ENCODE measurements at places on chromosomes 7 and 10.

GRCh38 chr7:2159176-2159520 lies 73.6 kb downstream of the MAD1L1 start:
- DNase-seq: no peak

DNA sequence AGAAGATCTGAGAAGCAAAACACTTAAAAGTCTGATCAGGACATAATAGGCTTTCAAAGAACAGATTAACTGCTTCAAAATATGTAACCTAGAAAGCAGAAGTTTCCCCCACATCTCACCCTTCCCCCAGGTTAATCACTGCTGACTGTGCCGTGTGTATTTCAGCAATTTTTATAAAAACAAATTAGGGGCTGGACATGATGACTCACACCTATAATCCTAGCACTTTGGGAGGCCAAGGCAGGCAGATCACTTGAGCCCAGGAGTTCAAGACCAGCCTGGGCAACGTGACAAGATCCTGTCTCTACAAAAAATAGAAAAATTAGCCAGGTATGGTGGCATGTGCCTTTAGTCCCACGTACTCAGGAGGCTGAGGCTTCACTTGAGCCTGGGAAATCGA lies 67.6 kb upstream of the GATA3 start:
- peak; percentile 41 for DNase-seq

- no peak for DNase-seq
Measured at GRCh38 chr10:112359606-112360307, 14.2 kb upstream of the ACSL5 start.

DNA sequence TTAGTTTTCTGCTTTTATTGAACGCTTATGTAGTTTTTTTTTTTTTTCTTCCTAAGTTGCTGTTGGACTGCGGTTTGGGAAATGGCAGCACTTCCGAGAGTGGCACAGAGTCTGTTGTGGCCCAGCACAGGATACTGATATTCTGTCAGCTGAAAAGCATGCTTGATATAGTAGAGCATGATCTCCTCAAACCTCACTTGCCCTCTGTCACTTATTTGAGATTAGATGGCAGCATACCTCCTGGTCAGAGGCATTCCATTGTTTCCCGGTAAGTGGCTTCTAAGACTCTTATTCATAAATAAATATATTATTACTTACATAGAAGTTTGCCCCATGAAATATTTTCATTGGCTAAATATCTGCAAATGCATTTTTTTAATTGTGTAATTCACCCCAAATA lies 101.1 kb downstream of the BTAF1 start:
- peak; percentile 10 for DNase-seq

DNA sequence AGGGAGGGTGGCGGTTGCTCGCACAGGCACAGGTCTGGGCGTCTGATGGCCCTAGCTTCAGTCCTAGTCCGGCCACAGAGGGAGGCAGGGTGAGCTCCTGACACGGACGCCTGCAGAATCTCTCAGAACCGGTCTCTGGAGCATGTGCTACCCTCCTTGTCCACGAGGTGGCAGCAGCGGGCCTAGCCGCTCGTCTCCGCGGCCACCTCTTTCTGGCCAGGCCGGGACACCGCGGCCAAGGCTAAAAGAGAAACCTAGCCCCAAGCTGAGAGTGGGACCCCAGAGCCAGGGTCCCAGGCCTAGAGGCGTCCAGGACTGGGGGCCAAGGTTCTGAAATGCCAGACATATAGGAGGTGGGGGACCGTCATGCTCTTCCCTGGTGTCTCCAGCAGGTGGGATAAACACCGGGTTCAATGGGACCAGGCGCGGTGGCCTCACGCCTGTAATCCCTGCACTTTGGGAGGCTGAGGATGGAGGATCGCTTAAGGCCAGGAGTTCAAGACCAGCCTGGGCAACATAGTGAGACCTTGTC lies 3.2 kb upstream of the LAT2 start:
- peak; percentile 78 for DNase-seq

- no peak for DNase-seq
Measured at GRCh38 chr10:119243488-119243887, 36.1 kb downstream of the GRK5 start.

- no peak for DNase-seq
Measured at GRCh38 chr7:92584953-92585352, 5.2 kb downstream of the FAM133B start.

DNA sequence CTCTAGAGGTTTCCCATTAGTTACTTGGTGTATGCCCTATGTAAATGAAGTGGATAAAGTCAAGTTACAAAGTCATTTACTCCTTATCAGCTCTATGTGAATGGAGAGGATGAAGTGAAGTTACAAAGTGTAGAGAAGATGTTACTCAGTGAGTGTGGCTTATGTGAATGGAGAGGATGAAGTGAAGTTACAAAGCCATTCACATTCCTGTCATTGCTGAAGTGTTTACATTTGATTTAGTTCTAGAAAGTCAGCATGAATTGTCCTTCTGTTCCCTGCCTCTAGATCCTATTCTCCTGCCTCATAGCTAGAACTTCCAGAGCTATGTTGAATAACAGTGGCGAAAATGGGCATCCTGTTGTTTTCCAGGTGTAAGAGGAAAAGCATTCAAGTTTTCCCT lies 880.1 kb downstream of the DNAJB9 start:
- no peak for DNase-seq

DNA sequence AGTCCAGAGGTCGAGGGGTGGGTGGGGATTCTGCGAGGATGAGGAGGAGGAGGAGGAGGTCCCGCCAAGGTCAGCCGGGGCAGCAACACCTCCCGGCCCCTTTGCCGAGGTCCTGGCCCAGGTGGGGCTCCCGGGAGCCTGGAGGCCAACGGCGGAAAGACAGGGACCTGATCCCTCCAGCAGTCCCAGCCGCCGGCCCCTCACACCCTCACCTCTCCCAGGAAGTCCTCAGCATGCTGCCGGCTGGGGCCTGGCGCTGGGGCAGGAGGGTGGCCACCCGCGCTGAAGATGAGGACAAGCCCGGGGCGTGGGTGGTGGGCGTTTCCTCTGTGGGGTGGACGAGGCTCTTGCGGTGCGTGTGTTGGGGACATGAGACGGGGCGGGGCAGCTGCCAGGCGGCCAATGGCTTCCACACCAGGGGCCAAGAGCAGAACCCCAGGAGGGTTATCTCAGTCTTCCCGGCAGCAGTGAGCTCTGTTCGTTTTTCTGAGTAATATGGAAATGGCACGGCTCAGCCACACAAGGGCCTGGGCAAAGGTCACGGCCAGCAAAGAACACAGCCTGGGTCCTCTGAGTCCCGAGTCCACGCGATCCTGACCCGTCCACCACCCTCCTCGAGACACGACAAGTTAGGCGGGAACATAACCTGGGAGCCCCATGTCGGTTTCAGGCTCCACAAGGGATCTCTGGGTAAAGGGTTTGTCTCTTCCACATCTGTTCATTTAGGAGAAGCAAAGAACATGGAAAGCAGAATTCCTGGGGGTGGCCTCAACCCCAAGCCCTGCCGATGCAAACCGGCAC lies 82.9 kb upstream of the PDGFA start:
- no peak for DNase-seq

DNA sequence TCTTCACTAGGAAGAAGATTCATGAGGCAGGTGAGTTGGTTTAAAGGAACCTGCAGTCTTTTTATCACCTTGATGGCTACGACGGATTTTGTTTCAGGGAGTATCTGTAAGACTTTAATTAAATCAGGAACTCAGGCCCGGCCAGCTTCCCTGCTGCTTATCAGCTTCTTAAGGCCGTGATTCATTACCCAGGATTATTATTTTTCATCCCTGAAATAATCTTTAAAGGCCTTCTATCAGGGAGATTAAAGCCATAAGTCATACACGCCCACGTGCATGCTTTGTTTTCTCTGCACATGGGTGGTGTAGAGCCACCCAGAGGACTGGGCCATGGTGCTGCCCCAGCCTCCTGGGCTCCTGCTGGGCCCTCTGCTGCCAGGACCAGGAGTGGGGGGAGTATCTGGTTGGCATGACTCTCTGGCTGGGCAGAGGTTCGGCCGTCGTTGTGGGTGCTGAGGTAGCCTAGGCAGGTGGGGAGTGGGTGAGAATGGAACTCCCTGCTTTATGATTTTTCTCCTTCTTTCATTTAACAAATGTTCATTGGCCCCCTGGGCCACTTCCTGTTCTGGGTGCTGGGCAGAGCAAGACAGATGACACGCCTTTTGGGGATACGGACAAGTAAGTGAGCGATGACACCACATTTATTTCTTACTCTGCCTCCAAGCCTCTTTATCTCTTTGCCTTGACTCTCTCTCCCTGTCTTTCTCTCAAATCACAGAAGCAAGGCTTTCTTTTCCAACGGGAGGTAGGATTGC lies 39.0 kb upstream of the PCBD1 start:
- DNase-seq: no peak

GRCh38 chr7:132932296-132933071 lies 149.4 kb downstream of the CHCHD3 start:
- DNase-seq: no peak

- DNase-seq: peak; percentile 64
Measured at GRCh38 chr7:131370523-131370968, 42.9 kb downstream of the MKLN1 start.

- no peak for DNase-seq
Measured at GRCh38 chr10:72041491-72041890, 46.9 kb downstream of the SPOCK2 start.

DNA sequence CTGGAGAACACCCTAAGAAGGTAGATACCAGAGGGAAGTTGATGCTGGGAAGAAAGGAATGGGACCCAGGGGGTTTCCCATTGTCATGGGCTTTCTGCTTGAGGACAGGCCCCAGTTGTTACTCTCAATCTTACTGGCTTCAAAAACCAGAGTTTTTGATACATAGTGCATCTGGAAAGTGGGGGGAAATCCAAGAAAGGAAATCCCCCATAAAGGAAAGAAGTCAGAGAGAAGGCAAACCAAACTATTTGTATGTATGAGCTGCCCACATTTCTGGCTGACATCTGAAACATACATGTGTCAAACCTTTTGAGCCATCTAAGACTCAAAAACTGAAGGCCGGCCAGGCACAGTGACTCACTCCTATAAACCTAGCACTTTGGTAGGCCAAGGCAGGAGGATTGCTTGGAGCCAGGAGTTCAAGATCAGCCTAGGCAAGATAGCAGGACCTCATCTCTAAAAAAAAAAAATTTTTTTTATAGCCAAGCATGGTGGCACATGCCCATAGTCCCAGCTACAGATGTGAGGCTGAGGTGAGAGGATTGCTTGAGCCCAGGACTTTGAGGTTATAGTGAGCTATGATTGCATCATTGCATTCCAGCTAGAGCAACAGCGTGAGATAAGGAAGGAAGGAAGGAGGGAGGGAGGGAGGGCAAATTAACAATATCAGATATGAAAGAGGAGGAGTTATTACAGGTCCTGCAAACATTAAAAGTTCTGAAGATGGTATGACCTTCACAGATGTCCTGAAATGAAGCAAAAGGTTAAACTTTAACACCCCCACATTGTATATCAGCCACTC lies 6.7 kb upstream of the COA1 start:
- DNase-seq: peak; percentile 23

GRCh38 chr10:5546891-5547680 lies 22.3 kb downstream of the CALML3 start:
- DNase-seq: peak; percentile 84

- no peak for DNase-seq
Measured at GRCh38 chr7:95250571-95250970, 73.8 kb downstream of the PON1 start.

GRCh38 chr7:43559171-43559945 lies 23.6 kb upstream of the STK17A start:
- no peak for DNase-seq

- no peak for DNase-seq
Measured at GRCh38 chr7:34982371-34983019, 54.8 kb downstream of the DPY19L1 start.

DNA sequence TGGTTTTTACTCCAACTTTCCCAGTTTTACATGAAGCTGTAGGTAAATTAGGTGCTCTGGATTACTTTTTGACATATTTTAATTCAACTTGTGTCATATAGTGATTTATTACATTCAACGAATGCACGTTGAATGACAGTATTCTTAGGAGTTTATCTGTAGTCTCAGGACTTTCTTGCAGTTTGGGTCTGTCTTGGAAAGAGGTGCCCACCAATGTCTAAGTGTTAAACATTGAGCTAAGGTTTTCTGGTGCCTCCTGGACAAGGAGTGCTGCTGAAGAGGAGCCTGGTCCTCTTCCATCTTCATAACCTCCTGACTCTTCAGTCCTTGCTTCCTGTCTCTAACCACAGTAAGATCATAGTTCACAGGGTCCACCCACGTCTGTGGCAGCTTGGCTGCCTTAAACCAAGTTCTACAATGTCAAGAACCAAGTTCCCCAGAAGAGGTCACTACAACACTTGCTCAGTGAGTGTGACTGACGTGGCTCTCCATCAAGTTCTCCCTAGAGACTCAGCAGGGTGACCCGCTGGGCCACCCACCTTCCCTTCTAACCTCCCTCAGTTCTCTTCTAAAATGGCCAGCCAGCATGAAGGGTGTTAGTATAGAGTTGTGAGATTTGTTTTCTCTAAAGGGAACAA lies 6.1 kb downstream of the NPY start:
- DNase-seq: peak; percentile 78

- no peak for DNase-seq
Measured at GRCh38 chr7:464454-465401, 54.9 kb downstream of the PDGFA start.

DNA sequence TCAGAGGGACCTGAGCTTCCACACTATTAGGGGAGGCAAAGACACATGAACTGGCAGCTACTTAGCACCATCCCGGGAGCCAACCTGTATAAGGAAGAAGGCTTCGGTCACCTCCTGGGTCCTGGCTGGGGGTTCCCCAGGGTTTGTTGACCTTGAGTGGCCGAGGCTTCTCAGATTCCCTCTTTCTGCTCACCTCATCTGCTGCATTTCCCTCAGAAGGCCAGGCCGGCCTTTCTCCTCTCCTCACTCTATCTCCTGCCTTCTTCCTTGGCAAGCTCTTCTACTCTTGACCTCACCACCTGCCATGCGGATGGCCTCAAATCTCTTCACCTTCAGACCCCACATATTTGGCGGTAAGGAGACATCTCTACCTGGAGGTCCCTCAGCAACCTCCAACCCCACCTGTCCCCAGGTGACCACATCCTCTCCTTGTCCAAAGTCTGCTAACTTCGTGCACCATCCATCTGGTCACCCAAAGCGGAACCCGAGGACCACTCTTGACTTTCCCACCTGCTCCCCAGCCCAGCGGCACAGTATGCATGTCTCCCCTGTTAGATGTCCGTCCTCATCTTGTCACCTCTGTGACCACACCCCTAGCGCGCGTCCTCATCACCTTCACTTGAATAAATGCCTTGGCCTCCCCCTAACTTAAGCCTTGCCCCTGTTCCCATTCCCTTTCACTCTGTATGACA lies 133.8 kb upstream of the UNC5B start:
- DNase-seq: no peak

- no peak for DNase-seq
Measured at GRCh38 chr10:78455811-78456210, 422.1 kb downstream of the RPS24 start.

All from ELR (cell line).